ENCODE measurements at places on chromosomes 2 and 18.
A peak's percentile ranks its signal among the peaks of the same experiment; 100 is the strongest.

- DNase-seq = no peak
Observed at GRCh38 chr2:206858687-206859329, 80.5 kb upstream of the CPO start.

DNA sequence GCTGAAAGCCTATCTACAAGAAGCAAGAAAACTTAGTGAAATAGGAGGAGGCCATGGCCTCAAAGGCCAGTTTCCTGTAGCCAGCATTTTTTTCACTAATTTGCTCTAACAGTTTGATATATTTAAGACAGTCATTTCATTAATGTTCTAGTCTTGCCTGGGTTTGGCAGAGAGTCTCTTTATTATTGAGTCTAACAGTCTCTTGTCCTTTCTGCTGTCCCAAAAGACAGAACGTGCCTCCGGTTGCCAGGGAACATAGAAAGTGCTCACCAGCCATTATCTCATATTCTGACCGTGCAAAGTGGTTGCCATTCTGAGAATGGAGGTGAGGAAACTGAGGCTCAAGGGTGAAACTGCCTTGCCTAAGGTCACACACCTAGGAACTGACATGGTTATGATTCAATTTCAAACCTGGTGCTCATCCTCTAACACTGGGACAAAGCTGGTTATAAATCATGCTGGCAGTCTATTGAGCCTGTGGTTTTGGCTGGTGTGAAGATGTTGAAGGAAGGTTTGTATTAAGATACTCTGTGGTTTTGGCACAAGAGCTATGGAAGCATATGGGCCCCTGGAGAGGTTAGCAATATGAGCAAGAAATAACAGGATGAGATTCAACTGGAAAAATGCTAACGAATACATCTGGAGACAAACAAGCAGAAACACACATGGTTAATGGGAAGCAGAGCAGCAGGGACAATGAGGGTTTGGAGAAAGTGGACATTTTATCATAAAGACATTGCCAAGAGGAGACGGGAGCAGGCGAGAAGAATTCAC lies 903.3 kb upstream of the KLHL29 start:
- no peak for DNase-seq

DNA sequence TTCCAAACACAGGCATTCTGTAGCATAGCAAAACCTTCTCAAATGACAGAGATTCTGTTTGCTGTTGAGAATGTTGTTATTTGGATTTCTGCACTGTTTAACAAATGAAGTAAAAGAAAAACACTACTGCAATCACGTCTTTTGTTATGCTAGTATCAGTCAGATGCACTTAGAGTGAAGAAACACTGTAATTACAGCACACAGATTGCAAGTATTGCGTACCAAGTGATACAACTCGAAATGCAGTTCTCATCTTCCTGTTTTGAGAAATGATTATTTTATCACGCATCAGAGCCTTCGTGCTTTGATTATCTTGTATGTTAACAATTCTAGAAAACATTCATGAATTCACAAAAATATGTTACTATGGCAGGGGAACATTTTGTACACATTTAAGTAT lies 41.8 kb upstream of the KLF11 start:
- DNase-seq = no peak

DNA sequence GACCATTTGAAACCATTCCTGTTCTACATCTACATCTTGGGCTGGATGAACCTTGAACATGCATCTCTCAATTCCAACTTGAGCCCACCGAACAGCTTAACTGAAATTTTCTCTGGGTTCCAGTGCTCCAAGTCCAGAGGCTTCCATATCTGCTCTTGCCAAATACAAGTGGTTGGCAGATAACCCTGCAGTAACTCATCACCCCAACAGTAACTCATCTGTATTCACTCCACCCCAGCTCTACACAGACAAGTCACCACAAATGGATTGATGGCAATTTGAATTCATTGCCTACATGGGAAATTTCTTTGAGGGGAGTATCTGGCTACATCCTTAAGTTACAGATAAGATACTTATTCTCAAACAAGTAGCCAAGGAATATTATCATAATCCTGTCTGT lies 502.4 kb upstream of the TNP1 start:
- no peak for DNase-seq

GRCh38 chr18:4755848-4756247 lies 300.7 kb upstream of the DLGAP1 start:
- DNase-seq = no peak

DNA sequence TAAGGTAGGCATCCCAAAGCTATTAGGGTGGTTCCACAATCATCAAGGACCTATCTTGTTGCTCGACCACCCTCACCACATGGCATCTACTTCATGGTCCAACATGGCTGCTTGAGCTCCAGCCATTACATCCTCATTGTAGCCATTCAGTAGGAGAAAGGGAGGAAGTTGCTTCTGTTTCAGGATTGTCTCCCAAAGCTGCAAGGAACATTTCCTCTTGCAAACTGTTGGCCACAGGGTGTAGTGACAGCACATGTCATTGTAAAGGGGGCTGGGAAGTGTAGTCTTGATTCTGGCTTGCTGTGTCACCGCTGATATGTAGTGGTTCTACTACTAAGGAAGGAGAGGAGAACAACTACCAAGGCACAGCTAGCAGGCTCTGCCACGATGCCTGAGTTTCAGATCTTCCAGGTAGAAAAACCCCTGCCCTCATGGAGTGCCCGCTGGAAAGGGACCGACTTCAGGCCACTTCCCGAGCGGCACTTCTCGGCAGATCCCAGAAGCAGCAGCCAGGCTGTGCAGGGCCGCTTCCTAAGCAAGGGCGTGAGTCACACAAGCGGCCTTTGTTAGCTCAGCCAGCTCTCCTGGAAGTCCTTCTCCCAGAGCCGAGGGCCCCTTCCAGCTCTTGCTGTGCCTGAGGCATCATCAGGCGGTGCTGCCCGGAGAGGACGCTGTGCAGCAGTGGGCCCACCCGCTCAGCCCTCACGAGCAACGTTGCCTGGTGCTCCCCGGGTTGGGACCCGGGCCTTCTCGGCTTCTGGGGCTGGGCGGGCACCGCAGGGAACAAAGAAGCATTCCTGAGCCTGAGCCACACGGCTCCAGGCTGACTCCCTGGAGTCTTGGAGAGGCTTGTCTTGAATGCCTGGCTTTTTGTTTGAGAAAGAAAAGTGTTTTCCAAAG lies 58.2 kb downstream of the HS6ST1 start:
- peak; percentile 81 for DNase-seq

All from dorsolateral prefrontal cortex (tissue), 122 donors.